Calu3 (cell line): ENCODE measurements at places on chromosomes 7 and 10. TPM values are rescaled to one million over a fixed set of nuclear protein-coding genes. Genes with fewer than 3 reads are reported as not detected.
A peak's percentile ranks its signal among the peaks of the same experiment; 100 is the strongest.

DNA sequence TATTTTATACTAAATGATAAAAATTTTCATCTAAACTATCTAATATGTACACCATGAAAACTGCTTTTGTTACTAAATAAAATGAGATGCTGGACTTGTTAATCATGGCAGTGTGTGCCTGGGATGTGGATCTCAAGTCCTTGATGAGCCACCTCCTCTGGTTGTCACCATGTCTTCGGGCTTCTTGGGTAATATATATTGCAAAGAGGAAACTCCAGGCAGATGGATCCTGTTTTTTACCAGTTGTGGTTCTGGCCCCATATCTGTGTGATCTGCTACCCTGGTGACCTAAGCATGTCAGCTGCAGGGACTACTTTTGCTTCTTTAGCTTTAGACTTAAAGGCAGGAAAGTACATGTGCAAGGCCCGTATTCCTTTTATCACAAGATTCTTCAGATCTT lies 46.2 kb downstream of the TMEM60 start:
- H3K27ac ChIP-seq: no peak overlapping the region
- H3K4me3 ChIP-seq: no peak overlapping the region
- peaks cover 1% of the 10 kb centered on the region for H3K36me3 ChIP-seq
- no peaks in the 10 kb centered on the region for H3K4me1 ChIP-seq
- no peaks in the 10 kb centered on the region for H3K27me3 ChIP-seq

GRCh38 chr7:50273870-50274269 lies 30.6 kb upstream of the IKZF1 start:
- H3K4me3 ChIP-seq: no peak overlapping the region
- DNase-seq: no peak
- H3K36me3 ChIP-seq: no peaks in the 10 kb centered on the region
- H3K27me3 ChIP-seq: peaks cover 89% of the 10 kb centered on the region

- no peaks in the 10 kb centered on the region for H3K4me1 ChIP-seq
- no peak overlapping the region for H3K27ac ChIP-seq
- no peak overlapping the region for H3K4me3 ChIP-seq
Observed at GRCh38 chr7:11436316-11436715, 395.7 kb downstream of the THSD7A start.

GRCh38 chr7:157032644-157033482 lies 22.4 kb upstream of the MNX1 start:
- H3K27ac ChIP-seq: no peak overlapping the region
- peaks cover 10% of the 10 kb centered on the region for H3K36me3 ChIP-seq
- H3K4me3 ChIP-seq: no peak overlapping the region
- H3K4me1 ChIP-seq: peaks cover 25% of the 10 kb centered on the region
- no peak for DNase-seq

DNA sequence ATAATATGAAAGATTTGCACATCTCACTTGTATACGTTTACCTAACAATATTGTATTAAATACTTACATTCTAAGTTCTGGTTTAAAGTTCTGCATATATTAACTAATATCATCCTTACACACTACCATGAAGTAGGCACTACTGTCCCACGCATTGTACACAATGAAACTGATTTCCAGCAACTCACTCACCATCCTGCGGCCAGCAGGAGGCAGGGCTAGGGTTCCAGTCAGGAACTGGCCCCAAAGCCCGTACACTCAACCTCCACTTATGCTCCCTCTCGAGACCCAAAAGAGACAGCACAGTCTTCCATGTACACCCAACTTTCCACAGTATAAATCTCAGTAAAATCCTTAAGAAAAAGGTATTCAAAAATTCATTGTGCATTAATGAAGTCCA lies 41.4 kb downstream of the GRID1 start:
- no peak overlapping the region for H3K27ac ChIP-seq
- H3K4me3 ChIP-seq: no peak overlapping the region
- no peak for DNase-seq

DNA sequence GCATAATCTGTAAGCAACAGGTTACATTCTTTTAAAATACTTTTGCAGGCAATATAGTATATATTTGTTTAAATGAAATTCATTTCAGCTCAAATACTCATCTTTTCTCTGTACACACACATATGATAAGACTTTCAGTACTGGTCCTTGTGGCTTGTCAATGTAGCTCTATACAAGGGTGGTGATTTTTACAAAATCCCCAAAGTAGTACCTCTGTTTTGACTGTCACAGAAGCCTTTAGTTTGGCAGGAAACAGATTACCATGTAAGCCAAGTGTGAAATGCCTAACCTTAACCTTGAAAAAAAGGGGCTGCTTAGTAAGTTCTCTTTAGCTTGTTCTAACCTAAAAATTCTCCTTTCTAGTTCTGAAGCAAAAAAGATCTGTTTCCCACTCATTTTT lies 87.9 kb downstream of the KCND2 start:
- H3K4me1 ChIP-seq: no peaks in the 10 kb centered on the region
- no peak for DNase-seq
- no peak overlapping the region for H3K27ac ChIP-seq
- H3K27me3 ChIP-seq: no peaks in the 10 kb centered on the region
- H3K4me3 ChIP-seq: no peak overlapping the region
- H3K36me3 ChIP-seq: no peaks in the 10 kb centered on the region

DNA sequence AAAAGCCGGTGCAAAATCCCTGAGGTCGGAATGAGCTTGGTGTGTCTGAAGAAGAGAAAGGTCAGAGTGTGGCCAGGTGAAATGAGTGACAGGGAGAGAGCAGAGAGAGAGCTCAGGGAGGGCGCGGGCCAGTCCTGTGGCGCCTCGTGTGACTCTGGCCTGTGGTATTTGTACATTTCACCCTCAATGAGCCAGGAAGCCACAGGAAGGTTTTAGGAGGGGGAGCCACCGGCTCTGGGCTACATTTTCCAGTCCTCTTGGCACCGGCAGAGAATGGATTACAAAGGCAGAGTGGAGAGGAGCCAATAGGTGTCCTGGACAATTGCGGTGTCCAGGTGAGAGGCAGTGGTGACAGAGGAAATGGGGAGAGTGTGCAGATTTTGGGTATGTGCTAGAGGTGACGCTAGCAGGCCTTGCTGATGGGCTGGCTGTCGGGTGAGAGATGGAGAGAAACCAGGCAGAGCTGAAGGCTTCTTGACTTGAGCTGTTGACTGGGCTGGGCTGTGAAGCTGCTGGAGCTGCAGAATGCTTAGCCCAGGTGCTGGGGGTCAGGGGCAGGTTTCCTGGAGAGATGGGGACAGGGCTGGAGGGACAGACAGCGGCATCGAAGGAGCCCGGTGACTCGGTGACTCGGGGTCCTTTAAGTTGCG lies 38.1 kb downstream of the COL13A1 start:
- no peak overlapping the region for H3K4me3 ChIP-seq
- H3K27me3 ChIP-seq: peaks cover 77% of the 10 kb centered on the region
- DNase-seq: no peak
- peaks cover 13% of the 10 kb centered on the region for H3K4me1 ChIP-seq
- H3K36me3 ChIP-seq: no peaks in the 10 kb centered on the region
- no peak overlapping the region for H3K27ac ChIP-seq

GRCh38 chr10:3122486-3123205 lies 49.9 kb downstream of the PITRM1 start:
- peaks cover 12% of the 10 kb centered on the region for H3K4me1 ChIP-seq
- no peak overlapping the region for H3K4me3 ChIP-seq
- no peak for DNase-seq
- peaks cover 85% of the 10 kb centered on the region for H3K36me3 ChIP-seq
- no peaks in the 10 kb centered on the region for H3K27me3 ChIP-seq

DNA sequence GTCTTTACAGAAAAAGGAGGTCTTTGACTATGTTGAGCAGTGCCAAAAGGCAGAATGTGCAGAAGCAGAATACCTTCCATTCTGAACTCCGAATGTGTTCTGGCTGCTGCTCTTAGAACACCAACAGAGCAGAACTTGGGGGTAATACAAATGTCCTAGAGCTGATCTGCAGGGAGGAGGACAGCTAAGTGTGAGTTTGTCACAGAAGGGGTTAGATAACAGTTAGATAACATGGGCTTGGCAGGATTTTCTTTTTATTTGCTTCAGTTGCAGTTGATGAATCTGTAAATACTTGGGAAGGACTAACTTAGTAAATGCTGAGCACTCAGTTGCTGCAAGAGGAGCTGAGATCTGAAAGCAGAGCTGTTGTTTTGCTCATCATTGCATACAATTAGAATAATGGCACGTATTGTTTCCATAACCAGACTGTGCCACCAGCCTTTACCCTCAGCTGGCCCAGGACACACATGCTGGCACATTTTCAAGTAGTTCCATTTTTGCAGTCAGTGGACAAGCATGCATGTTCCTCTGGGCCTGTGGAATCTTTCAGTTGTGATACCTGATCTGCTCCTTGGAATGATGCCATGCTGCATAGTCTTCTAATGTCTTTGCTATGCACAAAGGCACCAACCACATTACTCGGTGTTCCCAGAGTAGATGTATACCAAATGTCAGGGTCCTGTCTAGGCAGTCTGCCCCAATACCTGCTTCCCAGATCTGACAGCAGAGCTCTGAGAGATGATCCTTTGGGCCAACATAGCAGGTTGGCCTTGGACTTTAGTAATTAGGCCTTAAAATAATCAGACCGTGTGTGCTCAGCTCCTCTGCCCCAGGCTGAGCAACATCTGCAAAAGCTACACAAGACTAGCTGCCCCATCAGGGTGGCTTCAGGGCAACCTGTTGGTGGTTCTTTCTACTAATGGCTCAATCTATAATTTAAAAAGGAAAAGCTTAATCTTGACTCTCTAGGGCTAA lies 55.7 kb downstream of the GSDME start:
- H3K27me3 ChIP-seq: no peaks in the 10 kb centered on the region
- peak; percentile 47 for DNase-seq
- H3K36me3 ChIP-seq: peaks cover 5% of the 10 kb centered on the region
- H3K27ac ChIP-seq: no peak overlapping the region

GRCh38 chr10:1048349-1048731 lies 579 bp downstream of the IDI1 start:
- DNase-seq: no peak
- H3K27me3 ChIP-seq: no peaks in the 10 kb centered on the region

DNA sequence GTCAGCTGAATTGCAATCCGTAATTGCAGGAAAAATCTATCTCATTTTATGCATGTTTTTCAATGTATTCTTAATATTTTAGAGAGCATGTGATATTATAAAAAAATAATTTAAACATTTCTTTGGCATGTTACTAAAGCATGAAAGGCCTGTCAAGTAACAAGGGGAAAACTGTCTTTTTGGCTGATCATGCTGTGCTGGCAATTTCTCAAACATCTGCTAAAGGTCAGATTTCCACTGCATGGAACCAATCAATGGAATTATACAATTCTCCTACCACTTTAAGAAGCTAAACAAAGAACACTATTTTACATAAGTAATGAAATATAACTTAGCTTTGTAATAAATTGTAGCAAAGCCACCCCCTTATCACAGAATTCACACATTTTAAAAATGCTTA lies 49.4 kb downstream of the JMJD1C start:
- no peaks in the 10 kb centered on the region for H3K36me3 ChIP-seq
- no peaks in the 10 kb centered on the region for H3K27me3 ChIP-seq
- H3K4me3 ChIP-seq: no peak overlapping the region
- no peak for DNase-seq
- H3K4me1 ChIP-seq: peaks cover 19% of the 10 kb centered on the region

DNA sequence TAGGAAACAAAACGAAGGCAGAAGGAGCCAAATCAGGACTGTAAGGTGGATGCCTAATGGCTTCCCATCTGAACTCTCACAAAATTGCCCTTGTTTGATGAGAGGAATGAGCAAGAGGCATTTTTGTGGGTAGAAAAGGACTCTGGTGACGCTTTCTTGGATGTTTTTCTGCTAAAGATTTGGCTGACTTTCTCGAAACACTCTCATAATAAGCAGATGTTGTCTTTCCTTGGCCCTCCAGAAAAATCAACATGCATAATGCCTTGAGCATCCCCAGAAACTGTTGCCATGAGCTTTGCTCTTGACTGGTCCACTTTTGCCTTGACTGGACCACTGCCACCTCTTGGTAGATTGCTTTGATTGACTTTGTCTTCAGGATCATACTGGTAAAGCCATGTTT lies 13.5 kb downstream of the PTPN12 start:
- H3K27me3 ChIP-seq: no peaks in the 10 kb centered on the region
- no peak for DNase-seq
- no peak overlapping the region for H3K4me3 ChIP-seq
- H3K36me3 ChIP-seq: peaks cover 12% of the 10 kb centered on the region
- H3K27ac ChIP-seq: no peak overlapping the region
- peaks cover 50% of the 10 kb centered on the region for H3K4me1 ChIP-seq

GRCh38 chr10:117936141-117936540 lies 110.6 kb downstream of the RAB11FIP2 start:
- H3K4me3 ChIP-seq: no peak overlapping the region
- H3K36me3 ChIP-seq: no peaks in the 10 kb centered on the region
- no peak overlapping the region for H3K27ac ChIP-seq
- DNase-seq: no peak
- no peaks in the 10 kb centered on the region for H3K27me3 ChIP-seq

DNA sequence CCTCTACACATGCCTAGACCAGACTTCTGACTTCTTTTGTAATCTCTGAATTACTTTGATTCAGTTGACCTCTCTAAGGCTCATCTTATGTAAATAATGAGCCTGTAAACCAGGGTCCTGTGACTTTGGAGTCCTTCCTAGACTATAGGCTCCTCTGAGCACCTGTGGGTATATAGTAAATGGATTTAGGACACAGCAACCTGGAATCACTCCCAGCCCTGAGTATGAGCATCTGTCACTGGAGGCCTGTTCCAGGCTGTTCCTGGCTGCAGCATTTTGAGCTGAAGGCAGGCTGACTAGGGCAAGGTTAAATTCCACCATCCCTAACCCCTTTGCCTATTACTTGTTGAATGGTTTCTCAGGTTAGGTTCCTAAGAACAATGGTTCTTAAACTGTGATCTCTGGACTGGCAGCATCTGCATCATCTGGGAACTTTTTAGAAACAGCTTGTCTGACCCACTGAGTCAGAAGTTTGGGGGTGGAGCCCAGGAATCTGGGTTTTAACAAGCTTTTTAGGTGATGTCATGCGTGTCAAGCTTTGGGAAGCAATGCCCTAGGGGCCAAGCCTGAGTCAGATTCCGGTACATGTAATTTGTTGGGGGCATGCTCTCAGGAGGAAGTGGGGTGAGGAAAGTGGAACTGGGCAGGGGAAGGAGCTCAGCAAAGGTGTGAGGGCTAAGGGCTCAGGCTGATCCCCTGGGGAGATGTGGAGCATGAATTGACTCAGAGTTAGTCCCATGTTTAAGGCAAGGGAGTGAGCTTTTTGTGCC lies 28.2 kb downstream of the MINDY4 start:
- H3K27ac ChIP-seq: peak overlapping the region; percentile 30
- no peaks in the 10 kb centered on the region for H3K36me3 ChIP-seq
- no peak for DNase-seq
- H3K4me1 ChIP-seq: peaks cover 58% of the 10 kb centered on the region

DNA sequence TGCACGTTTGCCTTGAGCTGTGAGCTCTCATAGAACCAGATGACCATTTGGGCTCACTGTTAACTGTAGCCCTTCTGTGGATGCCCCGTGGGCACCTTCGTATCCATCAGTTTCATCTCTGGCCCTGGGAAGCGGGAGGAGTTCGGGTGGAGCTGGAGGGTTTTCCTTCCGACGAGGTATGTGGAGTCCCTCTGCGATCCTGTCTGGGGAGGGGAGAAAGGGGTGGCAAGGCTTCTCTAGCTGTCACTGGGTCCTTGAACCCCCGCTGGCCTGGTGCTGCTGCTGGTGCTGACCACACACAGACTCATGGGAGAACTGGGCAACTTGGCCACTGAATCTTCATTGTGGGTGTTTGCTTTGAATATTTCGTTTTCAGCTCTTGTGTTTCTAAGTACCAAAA lies 32.7 kb downstream of the INPP5A start:
- H3K4me3 ChIP-seq: no peak overlapping the region
- H3K27ac ChIP-seq: no peak overlapping the region
- DNase-seq: no peak
- peaks cover 3% of the 10 kb centered on the region for H3K36me3 ChIP-seq

POU6F2 gene
- total RNA-seq: 0.54 and 0.64 TPM in 2 replicates

HOXA10 gene
- total RNA-seq: 11.8 and 12.1 TPM in 2 replicates

CUBN gene
- 0.27 and 0.92 TPM in 2 replicates for total RNA-seq

PDE1C gene
- 25.1 and 34.0 TPM in 2 replicates for total RNA-seq

SSC4D gene
- total RNA-seq: 0.51 TPM in 1 of 2 replicates, not detected in the other

PHYHIPL gene
- not detected in 2 replicates for total RNA-seq
